ENCODE measurements at places on chromosomes 16 and 17. TPM values are rescaled to one million over a fixed set of nuclear protein-coding genes. Genes with fewer than 3 reads are reported as not detected.

The KCNG4 gene
- not detected for total RNA-seq

The EFCAB13 gene
- total RNA-seq, result 5.1 TPM

The SRL gene
- not detected for total RNA-seq

The JPH3 gene
- total RNA-seq, result 0.05 TPM

The SGCA gene
- not detected for total RNA-seq

The WNT9B gene
- total RNA-seq, result not detected

The TLCD3B gene
- 4.7 TPM for total RNA-seq

The KRTAP16-1 gene
- not detected for total RNA-seq

The HOXB3 gene
- total RNA-seq, result 9.7 TPM

The KRT37 gene
- total RNA-seq, result not detected

The GNG13 gene
- not detected for total RNA-seq
